ENCODE measurements at places on chromosomes 1 and 21.
A peak's percentile ranks its signal among the peaks of the same experiment; 100 is the strongest.

DNA sequence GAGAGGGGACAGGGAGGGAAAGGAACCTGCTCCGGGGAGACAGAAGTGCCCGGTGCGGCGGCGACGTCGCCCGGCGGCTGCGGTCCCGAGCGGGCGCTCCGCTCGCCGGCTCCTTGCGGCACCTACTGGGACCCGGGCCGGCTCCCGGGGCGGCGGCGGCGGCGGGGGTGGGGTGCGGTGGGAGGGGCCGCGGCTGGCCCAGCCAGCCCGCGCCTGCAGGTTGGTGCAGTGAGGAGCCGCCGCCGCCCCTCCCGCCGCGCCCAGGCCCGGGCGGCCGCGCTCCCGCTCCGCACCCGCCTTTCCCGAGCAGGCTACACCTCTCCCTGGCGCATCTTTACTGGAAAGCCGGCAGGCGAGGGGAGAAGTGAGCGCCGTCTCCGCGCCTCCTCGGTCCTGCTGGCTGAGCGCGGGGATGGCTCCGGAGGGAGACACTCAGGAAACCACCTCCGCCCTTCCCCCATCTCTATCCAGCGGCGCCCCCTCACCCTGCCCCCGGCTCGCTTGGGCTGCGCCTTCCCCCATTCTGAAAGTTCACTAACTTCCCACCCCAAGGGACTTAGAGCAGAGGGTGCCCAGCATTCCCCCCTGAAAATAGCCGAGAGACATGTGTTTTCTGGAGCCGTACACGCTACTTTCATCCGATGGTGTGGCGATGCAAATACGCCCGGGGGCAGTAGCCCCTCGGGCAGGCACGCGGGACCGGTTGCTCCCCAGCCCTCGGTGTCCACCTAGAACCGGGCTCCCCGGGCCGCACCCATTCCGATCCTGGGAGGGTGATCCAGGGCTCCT lies at the start of gene PLD5:
Gene PLD5 (minus strand): TSS at position 127 of the 789 bp plus-strand sequence.
- peak; percentile 35 for DNase-seq

- DNase-seq: no peak
These were observed 2.0 kb downstream of the SLAMF7 start for GRCh38 chr1:160741092-160741501.

- no peak for DNase-seq
These were observed 25.5 kb downstream of the CD84 start for GRCh38 chr1:160553778-160554177.

GRCh38 chr1:42747125-42747524 lies 7.1 kb upstream of the CLDN19 start:
- peak; percentile 39 for DNase-seq

DNA sequence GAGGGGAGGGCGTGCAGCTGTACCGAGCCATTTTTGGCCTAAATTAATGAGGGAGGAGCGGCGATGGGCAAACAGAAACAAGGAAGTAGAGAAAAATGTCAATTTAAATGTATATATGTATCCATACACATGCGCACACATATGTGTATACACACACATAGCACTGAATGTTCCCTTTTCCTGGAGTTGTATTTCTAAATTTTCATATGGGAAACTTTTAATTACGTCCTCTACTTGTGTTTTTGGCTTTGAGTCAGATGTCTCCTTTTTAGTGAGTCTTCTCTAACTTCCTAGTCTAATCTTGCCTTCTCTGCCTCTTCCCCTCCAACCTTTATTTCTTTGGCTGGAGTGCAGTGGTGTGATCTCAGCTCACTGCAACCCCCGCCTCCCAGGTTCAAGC lies 15.4 kb upstream of the CYYR1 start:
- DNase-seq: no peak

- no peak for DNase-seq
These were observed 1.5 kb upstream of the PPP1R15B start for GRCh38 chr1:204413170-204413535.

DNA sequence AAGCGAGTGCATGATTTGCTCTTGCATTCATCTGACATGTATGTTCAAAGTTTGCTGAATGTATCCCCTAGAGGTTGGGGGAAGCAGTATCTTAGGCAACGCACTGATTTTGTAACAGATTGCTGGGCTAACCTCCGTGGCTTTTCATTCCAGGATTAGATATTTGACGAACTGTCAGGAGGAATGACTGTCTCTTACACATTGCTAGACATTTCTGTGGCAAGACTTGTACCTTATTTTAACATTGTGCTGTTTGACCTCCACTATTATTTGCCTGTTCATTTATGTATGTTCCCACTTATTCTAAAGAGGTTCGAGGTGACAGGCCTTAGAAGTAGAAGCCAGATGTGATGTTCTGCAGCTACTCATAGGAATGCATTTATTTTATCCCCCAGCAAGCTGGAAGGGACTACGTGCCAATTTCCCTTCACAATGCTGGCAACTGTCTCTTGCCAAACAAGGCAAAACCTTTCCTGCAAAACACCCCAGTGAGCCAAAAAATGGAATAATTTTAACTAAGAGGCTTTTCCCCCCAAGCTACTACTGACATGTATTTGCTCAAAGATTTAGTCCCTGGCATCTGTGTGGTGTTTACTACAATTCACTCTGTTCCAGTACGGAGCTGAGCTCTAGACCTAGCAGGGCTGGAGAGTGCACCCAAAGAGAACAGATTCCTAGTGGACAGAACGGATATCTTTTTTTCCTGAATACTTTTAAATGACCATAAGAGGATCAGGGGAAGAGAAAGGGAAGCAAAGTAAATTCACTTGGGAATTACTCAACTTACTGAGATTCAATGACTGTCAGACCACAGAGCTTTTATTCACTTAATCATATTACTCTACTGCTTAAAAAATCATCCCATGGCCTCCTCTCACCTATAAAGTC lies 646.2 kb downstream of the SMYD3 start:
- DNase-seq: no peak

GRCh38 chr1:75723989-75724471 lies 479 bp upstream of the ACADM start:
- DNase-seq: no peak

DNA sequence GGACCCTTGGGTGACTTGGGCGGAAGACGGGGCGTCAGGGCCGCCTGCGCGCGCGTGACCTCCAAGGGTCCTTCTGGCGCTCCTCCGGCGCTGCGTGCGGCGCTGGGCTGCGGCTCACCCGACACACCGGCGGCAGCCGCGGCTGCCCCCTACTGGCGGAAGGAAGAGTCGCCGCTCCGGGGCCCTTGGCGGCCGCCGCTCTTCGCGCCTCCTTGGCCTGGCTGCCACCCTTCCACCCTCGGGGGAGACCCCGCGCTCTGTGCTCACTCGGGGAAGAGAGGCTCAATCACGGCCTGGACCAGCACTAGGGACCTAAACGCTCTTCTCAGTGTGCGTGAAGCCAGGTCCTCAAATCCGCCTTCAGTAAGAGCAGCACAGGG lies 89.7 kb downstream of the DMRTA2 start:
- peak; percentile 57 for DNase-seq

- no peak for DNase-seq
These were observed 138.3 kb upstream of the LMO4 start for GRCh38 chr1:87190402-87190801.

Measured in neuronal stem cell (in vitro differentiated cells).